ENCODE measurements at places on chromosomes 12 and 14.

DNA sequence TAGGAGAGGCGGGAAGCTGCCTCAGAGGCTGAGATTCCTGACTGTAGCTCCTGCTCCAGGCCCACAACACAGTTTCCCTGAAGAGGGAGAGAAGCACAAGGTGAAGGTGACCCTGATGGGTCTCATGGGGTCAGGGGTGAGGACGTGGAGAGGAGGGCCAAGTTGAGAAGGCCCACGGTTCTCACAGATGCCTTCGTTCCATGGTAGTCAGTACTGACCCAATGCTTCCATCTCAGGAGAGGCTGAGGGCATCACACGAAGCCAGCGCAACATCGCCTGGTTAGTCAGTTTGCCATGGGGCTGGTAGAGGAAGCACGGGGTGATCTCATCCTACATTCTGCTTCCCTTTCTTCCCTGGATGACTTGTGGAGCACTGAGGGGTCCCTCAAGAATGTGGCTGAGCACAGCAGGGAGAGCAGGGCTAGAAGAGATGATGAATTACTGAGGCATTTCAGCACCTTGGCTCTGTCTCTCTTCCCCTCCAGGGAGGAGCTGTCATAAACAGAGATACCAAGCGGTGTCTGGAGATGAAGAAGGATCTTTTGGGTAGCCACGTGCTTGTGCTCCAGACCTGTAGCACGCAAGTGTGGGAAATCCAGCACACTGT, 51.9 kb downstream of the GALNT8 start:
- no peak overlapping the region for H3K27ac ChIP-seq
- H3K36me3 ChIP-seq, result no peaks in the 10 kb centered on the region
- H3K4me3 ChIP-seq, result no peak overlapping the region
- DNase-seq, result no peak
- no peaks in the 10 kb centered on the region for H3K4me1 ChIP-seq

- no peak overlapping the region for H3K27ac ChIP-seq
- no peaks in the 10 kb centered on the region for H3K36me3 ChIP-seq
- no peaks in the 10 kb centered on the region for H3K27me3 ChIP-seq
- no peaks in the 10 kb centered on the region for H3K4me1 ChIP-seq
- H3K4me3 ChIP-seq, result no peak overlapping the region
- no peak for DNase-seq
These were observed 32.8 kb upstream of the BATF start for GRCh38 chr14:75489480-75489837.

- H3K4me3 ChIP-seq, result no peak overlapping the region
- no peaks in the 10 kb centered on the region for H3K4me1 ChIP-seq
- no peaks in the 10 kb centered on the region for H3K27me3 ChIP-seq
- no peak overlapping the region for H3K27ac ChIP-seq
These were observed 8.5 kb upstream of the PRKAB1 start for GRCh38 chr12:119659289-119659897.

GRCh38 chr14:39302124-39302810, 68.6 kb downstream of the MIA2 start:
- no peak for DNase-seq
- peaks cover 79% of the 10 kb centered on the region for H3K36me3 ChIP-seq
- H3K27me3 ChIP-seq, result no peaks in the 10 kb centered on the region
- no peak overlapping the region for H3K4me3 ChIP-seq
- H3K4me1 ChIP-seq, result no peaks in the 10 kb centered on the region

DNA sequence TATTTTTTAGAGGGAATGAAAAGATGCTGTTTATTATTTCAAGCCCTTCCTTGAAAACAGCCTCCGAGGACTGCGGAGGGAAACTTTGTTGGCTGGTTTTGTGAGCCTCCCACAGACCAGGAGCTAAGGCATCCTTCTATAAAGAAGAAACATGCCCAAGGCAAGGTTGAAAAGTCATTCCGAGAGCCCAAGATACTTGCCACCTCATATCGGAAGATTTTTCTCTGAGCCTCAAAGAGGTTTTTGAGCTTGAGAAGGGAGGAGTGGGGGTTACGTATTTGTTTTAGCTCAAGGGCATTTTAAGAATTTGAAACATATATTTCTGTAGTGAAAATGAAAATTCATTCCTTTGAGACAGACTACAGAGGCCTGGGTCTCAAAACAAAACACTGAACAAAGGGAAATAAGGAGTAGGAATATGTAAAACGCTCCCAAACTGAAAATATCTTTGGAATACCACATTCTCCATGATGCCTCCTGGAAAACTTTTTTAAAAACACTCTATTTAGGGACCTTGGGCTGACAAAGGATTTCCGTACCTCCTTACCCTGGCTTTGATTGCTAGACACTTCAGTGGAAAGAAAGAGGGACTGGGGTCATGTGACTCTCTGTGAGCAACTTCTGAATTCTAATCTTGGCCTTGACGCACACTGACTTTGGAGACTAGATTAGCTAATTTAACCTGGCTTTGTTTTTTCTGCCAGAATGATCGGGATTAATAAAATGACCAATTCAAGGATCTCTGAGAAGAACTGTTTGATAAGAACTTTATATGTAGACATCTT, 180.9 kb downstream of the SRGAP1 start:
- no peak overlapping the region for H3K4me3 ChIP-seq
- H3K27me3 ChIP-seq, result no peaks in the 10 kb centered on the region
- no peaks in the 10 kb centered on the region for H3K4me1 ChIP-seq
- DNase-seq, result no peak

GRCh38 chr14:91845652-91846051, 21.7 kb downstream of the TC2N start:
- no peak overlapping the region for H3K4me3 ChIP-seq
- H3K36me3 ChIP-seq, result no peaks in the 10 kb centered on the region
- no peaks in the 10 kb centered on the region for H3K4me1 ChIP-seq
- DNase-seq, result no peak

- no peaks in the 10 kb centered on the region for H3K27me3 ChIP-seq
- no peak overlapping the region for H3K27ac ChIP-seq
- no peak overlapping the region for H3K4me3 ChIP-seq
- H3K4me1 ChIP-seq, result no peaks in the 10 kb centered on the region
These were observed 261.4 kb upstream of the TMTC1 start for GRCh38 chr12:30045171-30045570.

DNA sequence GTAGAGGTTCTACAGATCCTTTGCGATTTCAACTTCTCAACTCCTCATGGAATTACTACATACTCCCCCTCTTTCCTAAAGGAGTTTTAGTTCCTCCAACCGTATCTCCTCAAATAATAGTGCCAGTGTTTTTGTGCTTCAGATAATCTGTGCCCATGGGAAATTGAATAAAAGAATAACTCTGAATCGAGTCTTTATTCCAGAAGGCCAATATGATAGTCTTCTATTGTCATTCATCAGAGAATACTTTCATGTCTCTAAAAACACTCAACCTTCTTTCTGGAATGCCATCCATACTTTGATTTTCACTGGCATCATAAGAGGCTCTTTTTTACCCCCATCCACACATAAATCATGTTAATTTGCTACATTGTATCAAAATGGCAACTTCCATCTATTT, 911.3 kb upstream of the USP15 start:
- H3K4me1 ChIP-seq, result no peaks in the 10 kb centered on the region
- no peak for DNase-seq

DNA sequence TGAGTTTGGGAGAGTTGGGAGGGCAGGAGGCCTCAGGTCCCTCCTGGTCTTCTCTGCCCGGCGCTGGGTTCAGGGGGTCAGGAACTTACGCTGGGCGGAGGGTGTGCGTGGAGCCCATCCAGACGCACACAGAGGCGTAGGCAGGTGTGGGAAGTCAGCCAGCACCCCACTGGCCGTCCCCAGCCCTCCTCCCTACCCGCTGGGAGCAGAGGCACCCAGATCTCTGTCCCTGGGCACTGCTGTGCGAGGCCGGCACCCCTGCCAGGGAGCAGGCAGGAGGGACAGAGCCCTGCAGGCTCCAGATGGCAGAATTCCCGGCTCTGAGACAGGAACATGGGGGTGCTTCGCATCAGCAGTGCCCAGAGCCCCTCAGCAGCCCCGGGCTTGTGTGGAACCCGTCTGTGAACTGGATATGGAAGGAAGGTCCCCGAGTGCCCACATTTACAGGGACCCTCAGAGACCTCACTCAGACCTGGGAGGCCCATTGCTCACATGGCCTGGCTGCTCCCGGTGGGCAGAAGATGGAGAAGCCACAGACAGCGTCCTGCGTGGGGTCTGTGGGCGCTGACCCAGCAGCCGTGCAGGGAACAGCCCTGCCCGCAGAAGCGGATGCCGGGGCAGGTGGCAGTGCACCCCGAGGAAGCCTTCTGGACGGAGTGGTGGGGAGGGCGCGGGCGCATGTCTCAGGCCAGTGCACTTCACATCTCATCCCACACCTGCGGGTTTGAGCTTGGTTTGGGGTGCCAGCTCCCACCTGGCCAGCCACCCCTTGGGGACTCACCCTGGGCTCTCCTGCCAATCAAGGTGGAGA, 59.3 kb downstream of the LRCOL1 start:
- H3K36me3 ChIP-seq, result peaks cover 64% of the 10 kb centered on the region
- H3K4me3 ChIP-seq, result no peak overlapping the region
- DNase-seq, result no peak
- H3K27me3 ChIP-seq, result no peaks in the 10 kb centered on the region
- H3K27ac ChIP-seq, result no peak overlapping the region
- no peaks in the 10 kb centered on the region for H3K4me1 ChIP-seq

- no peaks in the 10 kb centered on the region for H3K27me3 ChIP-seq
- no peak overlapping the region for H3K27ac ChIP-seq
- H3K36me3 ChIP-seq, result no peaks in the 10 kb centered on the region
- H3K4me1 ChIP-seq, result no peaks in the 10 kb centered on the region
- DNase-seq, result no peak
These were observed 22.8 kb upstream of the FBXO33 start for GRCh38 chr14:39454906-39455539.

GRCh38 chr12:101074940-101075680, 134.9 kb downstream of the SLC5A8 start:
- H3K27me3 ChIP-seq, result no peaks in the 10 kb centered on the region
- H3K27ac ChIP-seq, result no peak overlapping the region
- H3K36me3 ChIP-seq, result no peaks in the 10 kb centered on the region
- no peak for DNase-seq
- no peaks in the 10 kb centered on the region for H3K4me1 ChIP-seq

DNA sequence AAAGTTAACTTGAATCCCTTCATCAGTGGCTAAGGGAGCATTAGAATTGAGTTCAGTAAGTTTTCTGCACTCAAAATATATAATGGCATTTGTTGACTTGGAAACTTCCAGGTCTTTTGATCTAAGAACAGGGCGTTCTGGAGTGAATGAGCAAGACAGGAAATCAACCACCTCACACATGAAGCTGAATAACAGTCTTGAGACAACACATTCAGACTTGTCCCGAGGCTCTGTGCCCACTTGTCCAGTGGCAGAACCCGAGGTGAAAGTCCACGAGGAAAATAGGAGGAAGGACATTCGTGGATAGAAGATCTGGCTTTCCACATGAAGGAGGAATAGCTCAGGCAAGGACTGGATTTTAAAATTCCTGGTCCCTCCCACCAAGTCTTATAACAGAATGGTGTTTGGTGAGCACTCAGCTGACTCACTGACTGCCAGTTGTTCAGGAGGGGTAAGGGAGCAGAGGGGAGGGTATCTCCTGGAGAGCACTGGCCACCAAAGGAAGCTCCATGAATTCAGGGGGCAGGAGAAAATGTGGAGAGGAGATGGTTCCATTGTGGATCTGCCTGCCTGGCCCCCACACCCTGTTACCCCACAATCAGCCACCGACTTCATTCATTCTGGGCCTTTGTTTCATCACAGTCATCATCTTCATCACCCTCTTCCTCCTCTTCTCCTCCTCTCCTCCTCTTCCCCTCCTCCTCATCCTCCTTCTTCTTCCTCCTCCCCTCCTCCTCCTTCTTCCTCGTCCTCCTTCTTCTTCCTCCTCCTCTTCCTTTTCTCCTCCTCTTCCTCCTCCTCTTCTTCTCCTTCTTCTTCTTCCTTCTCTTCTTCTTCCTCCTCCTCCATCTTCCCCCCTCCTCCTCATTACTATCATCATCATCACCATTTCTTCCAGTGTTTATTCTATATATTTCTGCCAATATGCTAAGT, 620.1 kb downstream of the MED13L start:
- no peaks in the 10 kb centered on the region for H3K4me1 ChIP-seq
- H3K27ac ChIP-seq, result no peak overlapping the region
- no peaks in the 10 kb centered on the region for H3K27me3 ChIP-seq
- DNase-seq, result no peak
- no peaks in the 10 kb centered on the region for H3K36me3 ChIP-seq

GRCh38 chr12:121791671-121792551, 1.6 kb downstream of the RHOF start:
- peak overlapping the region; percentile 100 for H3K27ac ChIP-seq
- H3K4me3 ChIP-seq, result peak overlapping the region; percentile 58
- peak; percentile 64 for DNase-seq
- peaks cover 13% of the 10 kb centered on the region for H3K36me3 ChIP-seq
- peaks cover 66% of the 10 kb centered on the region for H3K4me1 ChIP-seq

- no peak for DNase-seq
- peaks cover 41% of the 10 kb centered on the region for H3K4me1 ChIP-seq
- H3K27me3 ChIP-seq, result no peaks in the 10 kb centered on the region
- H3K36me3 ChIP-seq, result no peaks in the 10 kb centered on the region
These were observed 3.8 kb downstream of the GXYLT1 start for GRCh38 chr12:42140901-42141300.

DNA sequence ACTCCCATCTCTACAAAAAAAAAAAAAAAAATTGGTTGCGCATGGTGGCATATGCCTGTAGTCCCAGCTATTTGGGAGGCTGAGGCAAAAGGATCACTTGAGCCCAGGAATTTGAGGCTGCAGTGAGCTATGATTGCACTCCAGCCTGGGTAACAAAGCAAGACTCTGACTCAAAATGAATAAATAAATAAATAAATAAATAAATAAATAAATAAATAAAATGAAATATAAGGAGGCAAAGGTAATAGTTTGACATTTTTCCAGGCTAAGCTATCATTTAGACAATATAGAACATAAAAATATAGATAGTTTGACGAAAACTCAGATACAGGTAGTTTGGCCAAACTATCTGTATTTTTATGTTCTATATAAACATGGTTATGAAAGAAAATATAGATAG, 40.5 kb downstream of the ZCRB1 start:
- peaks cover 6% of the 10 kb centered on the region for H3K4me1 ChIP-seq
- H3K27ac ChIP-seq, result no peak overlapping the region
- H3K36me3 ChIP-seq, result no peaks in the 10 kb centered on the region
- no peak for DNase-seq

DNA sequence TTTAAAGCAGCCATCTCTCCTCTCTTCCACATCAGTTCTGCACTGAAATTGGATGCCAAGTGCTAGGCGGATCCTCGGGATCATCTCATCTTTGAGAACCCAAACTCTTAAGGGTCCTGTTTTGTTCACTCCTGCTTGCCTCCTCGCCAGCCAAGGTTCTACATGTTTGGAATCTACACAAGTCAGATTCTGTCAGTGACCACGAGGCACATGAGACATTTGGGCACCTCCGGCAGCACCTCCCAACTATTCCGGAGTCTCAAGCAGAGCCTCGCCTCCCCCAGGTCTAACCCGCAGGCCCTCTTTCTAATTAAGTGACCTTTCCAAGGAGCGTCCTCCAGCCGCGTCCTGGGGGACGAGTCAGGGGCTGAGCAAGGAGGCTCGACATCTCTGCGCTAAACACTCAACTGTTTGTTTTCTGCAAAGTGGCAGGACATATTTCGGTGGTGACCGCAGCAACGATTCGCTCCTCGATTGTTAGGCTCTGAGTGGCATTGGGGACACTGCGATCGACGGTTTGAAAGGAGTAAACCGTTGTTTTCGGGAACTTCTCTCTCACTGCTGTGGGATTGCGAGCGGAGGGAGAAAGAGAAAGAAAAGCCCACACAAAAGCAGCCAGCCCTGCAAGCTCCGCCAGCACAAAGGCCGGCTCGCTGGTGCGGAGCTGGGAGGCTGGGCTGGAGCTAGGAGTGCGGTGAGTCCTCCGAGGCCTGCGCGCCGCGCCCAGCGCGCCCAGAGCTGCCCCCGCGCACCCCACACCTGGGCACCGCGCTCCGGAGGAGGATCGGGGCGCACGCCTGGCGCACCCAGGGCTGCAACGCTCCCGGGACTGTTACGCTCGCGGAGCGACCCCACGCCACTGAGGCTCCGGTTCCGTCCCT, 640 bp downstream of the ARMH4 start:
- peaks cover 21% of the 10 kb centered on the region for H3K4me1 ChIP-seq
- peak overlapping the region; percentile 96 for H3K4me3 ChIP-seq
- peak; percentile 70 for DNase-seq
- H3K27ac ChIP-seq, result peak overlapping the region; percentile 12
